ENCODE measurements at places on chromosomes 11 and 22.
A peak's percentile ranks its signal among the peaks of the same experiment; 100 is the strongest.

- DNase-seq, result no peak
These were observed 19.7 kb upstream of the CABP2 start for GRCh38 chr11:67542971-67543370.

DNA sequence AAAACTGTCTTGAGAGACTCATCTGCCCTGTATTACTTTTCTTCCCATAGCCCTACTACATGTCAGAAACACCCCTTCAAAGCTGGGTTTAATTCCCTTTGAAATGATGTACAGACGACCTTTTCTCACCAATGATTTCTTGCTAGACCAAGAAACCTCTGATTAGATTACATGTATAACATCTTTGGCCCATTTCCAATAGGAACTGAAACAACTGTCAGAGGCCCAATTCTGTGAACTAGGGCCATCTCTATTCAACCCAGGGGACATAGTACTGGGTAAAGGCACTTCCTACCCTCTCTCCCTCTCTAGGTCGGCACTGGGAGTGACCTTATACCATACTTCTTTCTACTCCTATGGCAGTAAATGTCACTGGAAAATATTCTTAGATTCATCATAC, 19.4 kb downstream of the NPAT start:
- DNase-seq, result no peak

DNA sequence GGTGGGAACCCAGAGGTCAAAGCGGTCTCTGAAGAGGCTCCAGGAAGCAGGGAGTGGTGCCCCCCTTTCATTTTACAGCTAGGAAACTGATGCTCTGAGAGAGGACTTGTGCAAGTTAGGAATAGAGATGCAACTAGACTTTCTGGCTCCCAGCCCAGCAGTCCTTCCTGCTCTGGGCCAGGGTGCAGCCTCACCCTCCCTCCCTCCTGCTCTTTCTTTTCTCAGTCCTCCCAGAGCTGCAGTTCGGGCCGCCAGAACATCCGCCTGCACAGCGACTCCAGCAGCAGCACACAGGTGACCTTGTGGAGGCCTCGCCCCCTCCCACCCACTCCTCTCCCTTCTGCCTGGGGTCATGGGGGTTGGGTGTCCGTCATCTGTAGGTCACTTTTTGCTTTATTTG, 51.5 kb downstream of the LHFPL7 start:
- DNase-seq, result peak; percentile 18

GRCh38 chr11:9726321-9727022, 62.6 kb downstream of the SWAP70 start:
- no peak for DNase-seq

DNA sequence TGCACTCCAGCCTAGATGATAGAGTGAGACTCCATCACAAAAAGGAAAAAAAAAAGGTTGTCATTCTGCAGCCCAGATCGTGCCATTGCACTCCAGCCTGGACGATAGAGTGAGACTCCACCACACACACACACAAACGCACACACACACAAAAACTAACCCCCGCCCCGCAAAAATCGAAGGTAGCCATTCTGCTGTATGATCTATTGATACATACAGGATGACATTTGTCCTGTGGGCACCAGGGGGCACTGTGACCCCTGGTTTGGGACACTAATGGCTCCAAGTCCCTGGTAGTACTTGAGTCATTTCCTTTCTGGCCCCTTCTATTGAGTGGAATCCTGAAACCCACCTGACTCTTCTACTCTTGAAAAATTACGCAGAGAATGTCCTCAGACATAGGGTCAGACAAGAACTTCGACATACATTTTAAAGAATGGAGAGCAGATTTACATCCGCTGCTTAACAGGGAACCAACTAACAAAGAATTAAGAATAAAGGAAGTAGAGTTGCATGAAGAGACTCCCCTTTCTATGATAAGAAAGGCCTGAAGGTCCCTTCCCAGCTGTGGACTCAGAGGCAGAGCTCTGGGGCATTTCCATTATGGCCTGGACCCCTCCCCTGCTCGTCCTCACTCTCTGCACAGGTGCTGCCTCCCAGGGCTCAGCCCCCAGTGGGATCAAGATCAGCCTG, 35.0 kb upstream of the PRAME start:
- no peak for DNase-seq

DNA sequence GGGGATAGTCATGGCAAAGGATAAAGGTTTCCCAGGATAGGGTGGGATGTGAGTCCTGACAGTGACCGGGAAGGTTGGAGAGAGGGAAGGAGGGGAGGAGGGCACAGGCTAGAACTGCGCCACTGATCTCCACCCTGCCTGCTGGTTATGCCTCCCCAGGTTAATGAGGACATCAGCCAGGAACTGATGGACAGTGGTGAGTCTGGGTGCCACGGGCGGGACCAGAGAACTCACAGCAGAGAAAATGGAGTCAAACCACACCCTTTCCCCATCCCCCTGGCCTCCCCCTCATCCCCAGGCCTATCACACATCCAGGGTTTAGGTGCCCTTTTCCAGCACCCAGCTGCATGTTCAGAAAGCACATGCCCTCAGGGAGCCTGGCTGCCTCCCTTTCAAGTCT, 10.2 kb downstream of the ANKK1 start:
- no peak for DNase-seq

GRCh38 chr11:111205632-111206385, 39.7 kb upstream of the POU2AF2 start:
- no peak for DNase-seq

GRCh38 chr11:64406221-64406946, 47.4 kb downstream of the RPS6KA4 start:
- no peak for DNase-seq
